Hematopoietic multipotent progenitor cell treated with erythropoietin and hydrocortisone succinate and interleukin-3 and kit ligand, for 15 days (in vitro differentiated cells): ENCODE measurements at places on chromosomes 6 and 20.

GRCh38 chr6:21133901-21134300, 459.6 kb upstream of the SOX4 start:
- no peak for DNase-seq

- no peak for DNase-seq
Measured at GRCh38 chr6:125842091-125842626, 51.4 kb downstream of the NCOA7 start.

- DNase-seq = no peak
Measured at GRCh38 chr6:14811775-14812428, 434.0 kb upstream of the JARID2 start.

DNA sequence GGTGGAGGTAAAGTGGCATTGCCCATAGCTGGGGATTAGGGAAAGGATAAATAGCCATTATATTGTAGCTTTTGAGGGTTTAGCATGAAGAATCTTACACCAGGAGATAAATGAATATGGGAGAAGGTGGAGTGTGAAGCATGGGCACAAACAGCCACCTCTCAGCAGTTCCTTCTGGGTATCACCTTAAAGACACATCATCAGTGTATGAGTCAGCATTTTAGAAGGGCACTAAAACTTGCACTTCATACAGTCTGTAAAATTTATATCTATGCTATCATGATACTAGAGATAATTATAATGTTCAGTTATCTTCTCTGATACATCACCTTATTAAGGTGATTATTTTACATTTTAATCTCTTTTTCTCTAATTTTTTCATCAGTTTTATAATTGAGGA, 25.3 kb downstream of the SLC35A1 start:
- DNase-seq = no peak

- DNase-seq = no peak
Measured at GRCh38 chr6:125375821-125376220, 74.1 kb upstream of the HDDC2 start.

DNA sequence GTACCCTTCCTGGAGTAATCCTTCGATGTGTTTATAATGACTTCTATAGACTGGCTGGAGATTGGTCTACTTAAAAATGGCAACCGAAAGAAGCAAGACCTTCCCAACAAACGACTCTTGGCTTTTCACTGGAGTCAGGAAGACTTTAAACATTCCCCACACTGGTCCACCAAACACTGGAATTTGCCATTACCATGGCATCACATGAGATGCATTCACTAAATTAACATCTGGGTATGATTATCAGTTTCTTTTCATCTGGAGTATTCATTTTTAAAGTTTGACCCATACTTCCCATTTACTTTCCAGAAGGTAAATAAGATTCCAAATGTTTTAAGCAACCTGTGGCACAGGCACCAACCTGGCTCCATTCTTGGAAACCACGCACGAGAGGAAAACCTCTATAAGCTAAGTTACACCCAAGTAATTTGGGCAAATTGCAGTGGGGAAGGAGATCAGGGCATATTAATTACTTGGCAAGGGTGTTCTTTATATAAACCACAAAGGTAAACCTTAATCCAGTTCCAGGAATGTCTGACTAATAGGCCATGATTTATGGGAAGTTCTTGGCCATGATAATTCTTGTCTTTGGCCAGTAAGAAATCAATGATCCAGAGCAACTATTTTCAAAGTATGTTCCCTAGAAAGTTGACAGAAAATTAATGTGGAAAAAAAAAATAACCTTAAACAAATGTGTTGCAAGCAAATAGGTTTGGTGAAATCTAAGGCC, 190.0 kb upstream of the COL21A1 start:
- no peak for DNase-seq

DNA sequence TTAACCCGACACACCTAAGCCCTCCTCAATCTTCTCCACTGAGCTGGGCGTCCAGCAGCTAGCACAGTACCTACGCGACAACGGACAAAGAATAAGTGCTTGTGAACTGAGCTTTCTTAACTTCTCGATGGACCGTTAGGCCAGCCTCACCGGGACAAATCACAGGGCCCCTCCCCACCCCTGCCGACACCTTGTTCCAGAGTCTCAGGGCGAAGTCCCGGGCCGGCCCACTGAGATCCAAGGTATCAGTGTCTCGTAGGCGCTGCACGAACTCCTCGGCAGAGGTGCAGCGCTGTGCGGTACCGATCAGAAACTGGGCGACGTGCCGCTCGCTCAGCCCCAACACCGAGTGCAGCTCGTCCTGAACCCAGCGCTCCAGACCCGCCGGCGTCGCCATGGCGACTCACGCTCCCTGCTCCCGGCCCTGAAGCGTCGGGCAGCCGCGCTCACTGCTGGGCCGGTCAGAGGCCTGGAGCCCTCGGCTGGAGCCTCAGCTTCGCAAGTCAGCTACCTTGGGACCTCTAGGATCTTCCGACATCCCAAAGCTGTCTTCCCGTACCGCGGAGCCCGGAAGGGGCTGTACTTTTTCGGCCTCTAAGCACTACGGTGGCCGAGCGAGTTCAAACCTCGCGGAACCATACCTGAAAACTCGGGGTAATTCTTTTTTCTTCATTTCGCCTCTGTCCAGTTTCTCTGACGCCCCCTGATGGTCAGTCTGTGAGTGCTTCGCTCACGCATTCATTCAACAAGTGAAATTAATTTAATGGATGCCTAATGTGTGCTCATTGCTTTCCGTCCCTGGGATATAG, at the start of gene DHX16:
Gene DHX16 (minus strand): TSS at position 562 of the 809 bp plus-strand sequence. CDS start 165 bp downstream, at position 397.
- peak; percentile 97 for DNase-seq

DNA sequence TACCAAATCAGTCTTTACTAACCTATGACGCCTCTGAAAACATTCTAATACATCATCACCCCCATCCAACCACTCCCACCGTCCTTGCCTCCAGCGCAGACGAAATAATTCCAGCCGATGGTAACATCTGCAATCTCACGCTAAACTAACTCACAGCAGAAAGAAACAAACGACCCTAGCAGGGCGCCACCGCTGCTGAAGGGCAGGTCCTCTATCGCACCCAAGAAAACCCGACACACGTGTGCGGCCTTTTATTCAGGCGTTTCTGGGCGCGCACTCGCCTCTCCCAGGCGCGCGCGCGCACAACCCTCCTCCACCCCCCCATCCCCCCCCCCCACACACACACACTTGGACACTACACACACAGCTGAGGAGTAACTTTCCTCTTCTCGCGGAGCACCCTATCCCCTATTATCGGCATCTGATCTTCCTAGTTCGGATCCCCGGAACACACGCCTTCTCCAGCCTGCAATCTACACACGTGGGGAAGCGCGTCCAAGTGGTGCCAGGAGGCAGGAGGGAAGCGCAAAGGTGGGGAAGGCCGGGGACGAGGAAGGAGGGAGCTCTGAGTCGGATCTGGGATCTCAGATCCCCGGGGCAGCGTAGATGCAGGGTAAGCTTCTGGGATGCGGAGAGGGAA, 1.4 kb downstream of the GFOD1 start:
- peak; percentile 51 for DNase-seq

DNA sequence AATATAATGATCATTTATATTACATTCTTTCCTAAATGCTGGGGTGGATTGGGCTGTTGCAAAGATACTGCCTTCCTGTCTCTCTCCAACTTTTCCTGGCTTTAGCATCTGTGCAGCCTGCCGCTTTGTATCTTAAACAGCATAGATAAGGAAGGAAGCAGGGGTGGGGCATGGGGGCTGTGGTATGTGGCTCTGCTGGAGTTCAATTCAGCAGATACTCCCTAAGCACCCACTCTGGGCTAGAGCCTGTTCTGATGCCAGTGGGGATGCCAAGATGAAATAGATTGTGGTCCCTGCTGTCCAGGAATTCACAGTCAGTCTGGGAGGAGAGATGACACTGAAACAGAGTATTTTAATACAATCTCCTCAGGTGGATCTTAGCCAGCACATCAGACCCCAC, 56.8 kb downstream of the EIF2S2 start:
- no peak for DNase-seq

DNA sequence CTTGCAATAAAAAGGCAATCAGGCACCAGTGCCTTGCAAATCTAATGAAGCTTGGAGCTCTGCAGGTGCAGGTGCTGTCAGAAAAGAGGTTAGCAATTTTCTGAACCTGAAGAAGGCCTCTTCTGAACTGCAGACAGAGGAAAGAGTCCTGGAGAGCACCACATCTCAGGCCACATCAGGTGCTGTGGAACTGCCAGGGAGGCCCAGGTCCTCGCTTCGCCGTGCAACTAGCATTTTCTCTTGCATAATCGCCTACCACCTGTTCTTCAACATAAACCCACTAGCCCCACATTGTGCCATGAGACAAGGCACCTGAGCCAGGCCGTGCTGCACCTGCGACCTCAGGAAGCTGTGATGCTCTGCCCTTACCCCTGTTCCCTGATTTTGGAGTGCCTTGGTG, 187.6 kb downstream of the DTNBP1 start:
- no peak for DNase-seq

- DNase-seq = peak; percentile 35
Measured at GRCh38 chr6:17600527-17601385, 654 bp downstream of the FAM8A1 start.

- DNase-seq = peak; percentile 77
Measured at GRCh38 chr6:37653933-37654565, 43.6 kb downstream of the MDGA1 start.

- no peak for DNase-seq
Measured at GRCh38 chr6:80962382-80962781, 790.1 kb downstream of the TENT5A start.

GRCh38 chr6:35392773-35393672, 50.7 kb downstream of the PPARD start:
- peak; percentile 10 for DNase-seq

DNA sequence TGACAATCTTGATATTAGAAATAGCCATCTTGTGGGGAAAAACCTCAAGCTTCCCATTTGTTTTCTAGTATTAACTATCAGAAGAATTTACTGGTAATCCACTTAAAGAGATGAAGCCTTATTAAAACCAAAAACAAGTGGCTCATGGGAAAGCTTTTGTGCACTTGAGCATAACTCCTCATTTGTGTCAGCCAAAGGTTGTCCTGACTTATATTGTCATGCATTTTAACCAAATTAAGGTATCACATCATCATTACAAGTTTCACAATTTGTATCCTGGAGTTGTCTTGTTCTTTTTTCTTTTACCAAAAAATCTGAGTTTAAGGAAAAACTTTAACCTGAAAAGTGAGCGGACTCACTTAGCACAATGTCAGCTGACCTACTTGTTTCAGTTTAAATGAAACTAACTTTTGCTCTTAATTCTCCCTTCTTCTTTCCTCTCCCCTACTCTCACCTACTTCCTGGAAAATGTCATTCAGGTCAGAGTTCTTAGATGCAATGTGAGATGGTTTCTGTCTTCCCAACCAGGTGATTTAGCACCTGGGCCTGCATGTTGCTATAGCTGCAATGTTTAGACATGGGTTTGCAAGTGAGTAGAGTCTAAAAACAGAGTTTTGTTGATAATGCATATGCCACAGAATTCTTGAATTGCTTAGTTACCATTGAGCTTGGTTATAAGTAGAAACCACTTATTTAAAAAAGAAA, 82.8 kb downstream of the TNFAIP3 start:
- DNase-seq = no peak

DNA sequence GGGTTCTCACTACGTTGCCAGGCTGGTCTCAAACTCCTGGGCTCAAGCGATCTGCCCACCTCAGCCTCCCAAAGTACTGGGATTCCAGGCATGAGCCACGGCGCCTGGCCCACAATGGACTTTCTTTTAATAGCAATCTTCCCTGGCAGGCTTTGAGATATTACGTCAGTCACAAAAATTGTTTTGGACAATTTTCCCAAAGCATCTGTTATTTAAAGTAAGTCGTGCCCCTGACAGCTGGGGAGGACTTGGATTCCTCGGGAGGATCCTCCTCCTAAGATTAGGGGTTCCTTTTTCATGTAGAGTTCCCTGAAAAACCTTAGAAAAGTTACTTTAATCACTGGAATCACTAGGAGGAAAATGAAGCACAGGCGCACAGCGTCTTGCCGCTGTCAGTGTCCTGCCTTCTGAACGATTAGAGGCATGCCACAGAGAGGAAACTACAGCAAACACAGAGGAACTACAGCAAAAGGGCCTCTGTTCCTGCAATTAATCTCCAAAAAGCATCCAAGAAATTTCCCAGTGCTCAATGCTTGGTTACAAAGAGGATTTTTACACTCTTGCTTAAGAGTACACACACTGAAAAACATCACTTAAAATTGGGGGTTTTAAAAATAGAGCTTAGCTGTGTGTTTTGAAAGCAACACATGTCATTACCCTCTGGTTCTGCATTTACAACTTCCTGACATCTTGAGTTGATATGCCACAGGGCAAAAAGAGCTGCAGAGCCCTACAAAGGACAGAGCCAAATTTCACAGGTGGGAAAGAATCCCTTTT, 4.5 kb downstream of the ACSS1 start:
- DNase-seq = no peak

DNA sequence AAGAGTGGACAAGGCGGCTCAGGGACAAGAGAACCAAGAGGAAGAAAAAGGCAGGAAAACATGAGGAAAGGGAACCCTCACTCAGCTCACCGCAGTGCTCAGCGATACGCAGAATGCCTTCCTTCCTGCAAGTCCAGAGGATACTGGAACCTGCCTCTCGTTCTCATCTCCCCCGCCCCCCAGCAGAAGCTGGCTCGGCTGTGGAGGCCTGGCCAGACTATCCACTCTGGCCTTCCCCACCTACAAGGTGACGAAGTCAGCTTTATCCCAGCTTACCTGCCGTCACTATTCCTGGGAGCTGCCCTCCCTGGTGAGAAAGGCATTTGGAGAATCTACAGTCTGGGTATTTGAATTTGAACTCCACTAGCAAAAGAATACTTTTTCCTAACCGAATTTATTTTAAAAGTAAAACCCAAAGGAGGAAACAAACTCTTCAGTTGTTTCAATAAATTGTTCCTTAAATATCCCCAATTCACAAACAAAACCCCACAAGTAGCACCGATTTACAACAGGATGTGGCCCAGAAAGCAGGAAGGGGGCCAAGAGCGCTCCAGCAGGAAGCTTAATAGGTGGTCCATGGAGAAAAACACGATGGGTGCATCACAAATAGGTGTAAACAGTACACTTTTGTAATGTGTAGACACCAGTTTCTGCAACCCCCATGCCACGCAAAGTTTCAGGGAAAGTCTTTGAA, 2.1 kb upstream of the DIDO1 start:
- DNase-seq = no peak

GRCh38 chr6:158014505-158015187, 33.0 kb downstream of the SYNJ2 start:
- no peak for DNase-seq

DNA sequence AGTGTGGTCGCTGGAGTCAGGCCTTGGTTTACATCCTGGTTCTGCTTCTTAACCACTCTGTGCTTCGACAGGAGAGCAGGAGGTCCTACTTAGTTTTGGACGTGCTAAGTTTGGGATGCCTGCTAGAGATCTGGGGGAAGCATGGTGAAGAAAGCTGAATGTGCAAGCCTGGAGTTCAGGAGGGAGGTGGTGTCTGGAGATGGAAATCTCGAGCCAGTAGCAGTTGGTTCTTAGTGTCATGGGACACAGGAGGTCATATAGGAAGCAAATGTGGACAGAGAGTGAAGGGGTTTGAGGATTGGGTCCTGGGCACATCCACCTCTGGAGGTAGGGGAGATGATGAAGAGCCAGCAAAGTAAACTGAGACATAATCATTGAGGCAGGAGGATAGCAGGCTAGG, 131.4 kb downstream of the SYCP2 start:
- DNase-seq = no peak

- DNase-seq = no peak
Measured at GRCh38 chr20:59770270-59770669, 163.2 kb downstream of the SYCP2 start.
